Glutamatergic neuron (in vitro differentiated cells): ENCODE measurements at places on chromosomes 2 and 18. TPM values are rescaled to one million over a fixed set of nuclear protein-coding genes. Genes with fewer than 3 reads are reported as not detected.

Gene FBXO48
- 0.81 TPM for total RNA-seq

Gene CENPA
- 4.7 TPM for total RNA-seq

Gene USP34
- total RNA-seq, result 104 TPM

Gene CUL3
- total RNA-seq, result 99.4 TPM

Gene ATP6V1C2
- total RNA-seq, result not detected

Gene TUBA3E
- not detected for total RNA-seq

Gene CHRNA1
- total RNA-seq, result 161 TPM

DNA sequence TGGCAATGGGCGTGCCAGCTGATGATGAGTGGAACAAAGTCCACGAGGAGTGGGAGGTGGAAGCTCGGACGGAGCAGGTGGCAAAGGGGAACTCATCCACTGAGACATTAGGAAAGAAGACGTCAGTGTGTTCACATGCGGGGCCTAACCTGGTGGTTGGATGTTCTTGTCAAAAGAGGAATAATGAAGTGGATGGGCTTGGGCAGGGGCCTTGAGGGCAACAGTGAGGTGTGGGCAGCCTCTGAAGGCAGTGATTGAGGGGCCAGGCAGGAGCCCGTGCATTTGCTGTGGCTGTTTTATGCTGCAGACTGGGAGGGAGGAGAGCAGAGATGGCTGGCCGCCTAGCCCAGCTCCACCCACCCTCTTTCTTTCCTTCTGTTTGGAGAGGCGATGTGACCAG is 74.5 kb downstream of the LRRC30 start:
- DNase-seq, result no peak

- DNase-seq, result no peak
Measured at GRCh38 chr2:79831961-79832360, 319.1 kb downstream of the CTNNA2 start.

GRCh38 chr2:222076973-222077690 is 221.7 kb downstream of the PAX3 start:
- no peak for DNase-seq

GRCh38 chr2:51695531-51695930 is 663.6 kb upstream of the NRXN1 start:
- DNase-seq, result no peak

- DNase-seq, result no peak
Measured at GRCh38 chr18:66752733-66753132, 148.8 kb upstream of the CDH19 start.

DNA sequence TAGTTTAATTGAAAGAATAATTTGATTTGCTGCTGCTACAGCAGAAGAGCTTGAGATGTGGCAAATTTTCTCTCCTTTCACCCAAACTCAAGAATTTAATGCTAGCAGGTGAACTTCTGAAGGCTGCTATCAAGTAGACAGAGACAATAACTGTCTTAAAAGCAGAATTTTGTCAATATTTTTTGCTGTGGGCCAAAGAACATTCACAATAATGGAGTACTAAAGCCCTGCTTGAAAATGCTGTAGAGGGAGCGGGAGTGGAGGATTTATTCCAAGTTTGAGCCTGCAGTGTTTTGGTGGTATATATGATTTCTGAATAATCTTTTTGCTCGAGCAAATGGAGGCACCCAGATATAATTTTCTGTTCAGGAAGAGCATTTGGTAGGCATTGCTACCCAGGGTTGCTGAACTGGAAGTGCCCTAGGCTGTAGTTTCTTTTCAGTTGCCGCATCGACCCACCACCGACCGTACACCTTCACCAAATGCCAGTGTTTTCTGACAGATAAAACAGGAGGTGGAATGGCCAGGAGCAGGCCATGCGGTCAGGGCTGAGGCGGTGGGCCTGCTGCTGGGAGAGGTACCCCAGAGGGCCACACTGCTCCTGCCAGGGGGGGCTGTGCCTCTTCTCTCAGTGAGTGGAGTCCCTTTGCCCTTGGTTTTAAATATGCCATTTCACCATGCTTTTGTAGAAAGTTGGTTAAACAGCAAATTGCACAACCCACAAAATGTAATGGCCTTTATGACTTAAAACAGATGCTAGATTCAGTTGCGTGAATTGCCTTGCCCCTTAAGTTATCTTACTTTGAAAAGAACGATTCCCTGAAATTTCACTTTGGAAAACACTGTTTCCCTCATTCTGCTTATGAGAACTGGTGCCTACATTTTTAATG is 36.4 kb downstream of the TSHZ1 start:
- DNase-seq, result no peak
